Suppressor macrophage treated with lipopolysaccharide for 1 hour (primary cell): ENCODE measurements at places on chromosomes 1 and 21.

GRCh38 chr1:198352975-198353695, 187.3 kb downstream of the ATP6V1G3 start:
- no peak for DNase-seq

GRCh38 chr1:31797216-31797615, 18.6 kb downstream of the SPOCD1 start:
- DNase-seq: no peak

- DNase-seq: no peak
Observed at GRCh38 chr1:93442008-93442666, 5.8 kb upstream of the FNBP1L start.

- DNase-seq: peak; percentile 52
Observed at GRCh38 chr1:170586321-170587252, 54.6 kb downstream of the GORAB start.

DNA sequence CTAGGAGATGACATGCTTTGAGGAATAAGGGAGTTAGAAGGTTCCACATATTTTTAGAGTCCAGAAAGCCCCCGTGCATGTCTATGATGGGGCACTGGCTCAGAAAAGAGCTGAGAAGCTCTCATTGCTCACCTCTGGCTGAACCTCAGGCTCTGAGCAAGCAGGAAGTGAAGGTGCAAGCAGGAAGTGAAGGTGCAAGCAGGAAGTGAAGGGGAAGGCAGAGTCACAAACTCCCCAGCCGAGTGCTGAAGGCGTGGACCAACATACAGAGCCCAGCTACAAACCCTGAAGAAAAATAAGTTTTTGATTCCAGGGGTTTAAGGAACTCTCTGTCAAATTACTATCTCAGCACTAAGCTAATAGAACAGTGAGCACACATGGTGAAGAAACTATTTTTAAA, 7.0 kb downstream of the KRTAP10-8 start:
- DNase-seq: no peak

DNA sequence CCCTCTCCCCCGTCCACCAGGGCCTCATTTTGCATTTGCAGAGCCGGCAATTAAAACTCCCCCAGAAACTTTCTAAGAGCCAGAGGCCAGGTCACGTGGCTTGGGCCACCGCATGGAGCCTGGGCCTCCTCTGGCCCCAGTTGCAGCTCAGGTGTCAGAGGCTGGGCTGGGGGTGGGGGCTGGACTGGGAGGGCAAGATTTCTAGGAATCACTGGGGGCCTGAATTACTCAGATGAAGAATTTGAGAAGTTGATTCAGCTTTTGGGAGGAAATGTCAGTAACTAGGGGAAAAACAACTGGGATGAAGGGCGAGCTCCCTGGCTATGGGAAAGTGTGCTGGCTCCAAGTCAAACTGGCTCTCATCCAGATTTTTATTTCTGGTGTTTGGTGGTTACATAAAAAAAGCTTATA, 151.0 kb downstream of the CDC7 start:
- no peak for DNase-seq

- no peak for DNase-seq
Observed at GRCh38 chr1:209924390-209924789, 13.6 kb upstream of the SYT14 start.

GRCh38 chr1:161864577-161864976, 98.5 kb downstream of the ATF6 start:
- no peak for DNase-seq

DNA sequence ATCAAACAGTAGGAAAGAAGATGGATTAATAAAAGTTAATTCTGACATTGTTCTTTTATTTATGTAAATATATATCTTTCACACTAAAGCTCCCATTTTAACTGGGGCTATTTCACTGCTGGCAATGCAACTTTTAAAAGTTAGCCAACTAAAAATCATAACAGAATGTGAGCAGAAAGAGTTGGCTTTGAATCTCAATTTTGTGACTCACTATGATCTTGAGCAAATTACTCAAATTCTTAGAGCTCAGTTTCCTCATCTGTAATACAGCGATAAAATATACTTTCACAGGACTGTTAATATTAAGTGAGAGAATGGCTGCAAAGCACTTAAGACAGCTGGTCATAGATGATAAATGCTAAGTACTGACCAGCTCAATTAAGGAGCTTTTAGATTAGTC, 10.8 kb downstream of the EFCAB14 start:
- DNase-seq: no peak

GRCh38 chr21:45373991-45374816, 30.8 kb upstream of the COL18A1 start:
- DNase-seq: no peak

DNA sequence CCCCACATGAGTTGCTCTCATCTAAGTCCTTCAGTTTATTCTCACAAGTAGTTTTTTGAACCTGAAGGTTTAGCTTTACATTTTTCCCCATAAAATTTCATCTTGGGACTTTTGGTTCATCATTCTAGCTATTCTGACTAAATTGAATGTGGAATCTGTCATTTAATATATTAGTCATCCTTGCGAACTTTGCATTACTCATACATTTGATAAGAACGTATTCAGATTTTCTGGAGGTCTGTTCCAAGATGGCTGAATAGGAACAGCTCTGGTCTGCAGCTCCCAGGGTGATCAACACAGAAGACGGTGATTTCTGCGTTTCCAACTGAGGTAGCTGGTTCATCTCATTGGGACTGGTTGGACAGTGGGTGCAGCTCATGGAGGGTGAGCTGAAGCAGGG, 59.8 kb upstream of the CSF1 start:
- DNase-seq: peak; percentile 33

DNA sequence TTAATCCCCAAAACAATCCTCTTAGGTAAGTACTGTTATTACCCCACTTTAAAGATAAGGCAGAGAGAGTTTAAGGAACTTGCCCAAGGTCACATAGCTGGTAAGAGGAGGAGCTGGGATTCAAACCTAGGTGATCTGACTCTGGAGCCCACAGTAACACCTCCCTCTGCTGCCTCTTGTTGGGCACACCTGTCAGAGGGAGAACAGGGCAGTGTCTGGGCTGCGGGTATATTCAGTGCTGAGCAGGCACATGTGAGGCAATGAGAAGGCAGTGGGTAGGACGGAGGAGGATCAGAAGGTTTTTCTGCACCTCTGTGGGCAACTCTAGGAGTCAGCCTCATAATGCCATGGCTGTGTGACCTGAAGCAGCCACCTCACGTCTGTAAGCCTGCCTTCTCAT, 1.8 kb downstream of the HPCA start:
- DNase-seq: no peak

DNA sequence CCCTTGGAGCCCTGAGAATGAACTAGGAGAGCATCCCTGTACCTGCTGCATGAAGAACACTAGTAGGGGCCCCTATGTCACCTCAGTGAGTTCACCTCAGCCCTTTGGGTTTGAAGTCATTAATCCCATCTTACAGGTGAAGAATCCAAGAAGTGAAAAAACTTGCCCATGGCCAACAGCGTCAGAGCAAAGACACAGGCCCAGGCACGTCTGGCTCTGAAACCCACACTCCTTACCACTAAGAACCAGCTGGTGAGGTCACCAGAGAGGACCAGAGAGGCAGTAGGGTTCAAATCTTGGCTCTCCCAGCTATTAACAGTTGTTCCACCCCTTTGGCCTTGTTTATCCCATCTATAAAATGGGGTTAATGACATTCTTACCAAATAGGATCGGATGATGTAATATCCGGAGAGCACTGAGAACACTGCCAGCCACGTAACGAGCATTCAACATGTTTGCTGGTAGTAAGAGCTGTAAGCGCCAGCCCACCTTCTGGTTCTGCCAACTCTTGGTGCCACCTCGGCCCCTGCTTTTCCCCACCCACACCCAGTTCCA, 8.8 kb downstream of the MATN1 start:
- no peak for DNase-seq

DNA sequence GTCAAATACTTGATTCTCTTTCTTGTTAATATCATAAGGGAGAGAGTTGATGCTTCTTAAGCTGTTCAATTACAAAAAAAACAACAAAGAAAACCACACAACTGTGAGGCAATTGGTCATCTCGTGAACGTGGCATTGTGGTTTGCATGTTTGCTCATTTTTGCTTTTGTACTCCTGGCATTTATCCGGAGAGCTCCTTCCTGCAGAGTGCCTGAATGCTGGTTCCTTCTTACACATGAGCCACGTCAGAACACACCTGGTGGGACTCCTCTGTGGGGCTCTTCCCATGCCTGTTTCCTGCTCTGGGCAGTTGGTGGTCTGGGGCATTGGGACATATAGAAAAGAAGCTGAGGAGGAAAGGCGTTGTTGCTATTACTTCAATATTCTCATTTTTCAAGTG, 25.7 kb downstream of the KCNK1 start:
- no peak for DNase-seq

DNA sequence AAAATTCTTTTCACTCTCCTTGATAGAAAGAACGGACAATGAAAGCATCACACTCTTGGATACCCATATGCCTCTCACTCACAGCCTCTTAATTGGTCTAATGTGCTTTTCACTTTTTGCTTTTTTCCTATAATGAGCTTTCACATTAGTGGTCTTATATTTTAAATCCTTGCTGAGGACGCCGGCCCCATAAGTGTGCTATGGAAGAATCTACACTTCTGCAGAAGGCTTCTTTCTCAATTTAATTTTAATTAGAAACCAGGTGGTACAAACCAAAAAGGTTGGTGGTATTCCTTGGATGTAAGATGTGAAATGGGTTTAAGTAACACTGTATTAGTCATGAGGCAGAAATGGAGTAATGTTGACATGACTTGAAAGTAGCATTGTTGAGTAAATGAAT, 190.6 kb upstream of the NFIA start:
- DNase-seq: peak; percentile 16

DNA sequence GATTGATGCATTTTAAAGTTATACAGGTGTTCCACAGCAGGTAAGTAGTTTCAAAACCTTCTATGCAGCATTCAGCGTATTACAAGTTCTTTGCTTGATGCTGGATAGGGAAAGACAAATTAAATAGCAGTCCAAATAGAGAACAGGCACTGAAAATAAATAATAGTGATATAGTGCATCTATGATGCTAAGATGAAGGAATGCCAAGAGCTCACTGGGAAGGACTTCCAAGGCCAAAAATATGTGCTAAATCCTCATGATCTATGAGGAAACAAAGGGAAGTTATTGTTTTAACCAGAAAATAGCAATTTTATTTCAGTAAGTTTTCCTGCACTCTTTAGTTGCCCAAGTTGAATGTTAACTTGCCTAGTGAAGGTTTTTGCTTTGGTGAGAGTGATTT, 127.8 kb upstream of the GREM2 start:
- DNase-seq: no peak
